HT1080 (cell line): ENCODE measurements at places on chromosomes 16 and 17.

DNA sequence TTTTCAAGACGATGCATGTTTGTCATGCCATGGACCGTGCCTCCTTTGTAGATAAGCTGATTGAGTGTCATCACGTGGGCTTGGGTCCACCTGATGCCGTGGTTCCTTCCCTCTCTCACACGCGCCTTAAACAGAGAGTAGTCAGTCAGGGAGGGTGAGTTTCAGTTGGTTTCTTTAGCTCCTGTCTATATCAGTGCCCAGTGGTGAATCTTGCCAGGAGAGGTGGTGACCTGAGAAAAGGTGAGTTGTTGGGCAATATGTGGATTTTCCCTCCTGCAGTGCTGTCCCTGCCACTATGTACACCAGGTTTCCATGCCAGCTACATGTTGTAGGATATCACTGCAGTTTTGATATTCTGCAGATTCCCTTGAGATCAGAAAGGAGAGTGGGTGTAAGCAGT, 129.7 kb downstream of the LAT start:
- no peak for DNase-seq

- DNase-seq: no peak
Measured at GRCh38 chr17:81305051-81305630, 10.0 kb upstream of the SLC38A10 start.

DNA sequence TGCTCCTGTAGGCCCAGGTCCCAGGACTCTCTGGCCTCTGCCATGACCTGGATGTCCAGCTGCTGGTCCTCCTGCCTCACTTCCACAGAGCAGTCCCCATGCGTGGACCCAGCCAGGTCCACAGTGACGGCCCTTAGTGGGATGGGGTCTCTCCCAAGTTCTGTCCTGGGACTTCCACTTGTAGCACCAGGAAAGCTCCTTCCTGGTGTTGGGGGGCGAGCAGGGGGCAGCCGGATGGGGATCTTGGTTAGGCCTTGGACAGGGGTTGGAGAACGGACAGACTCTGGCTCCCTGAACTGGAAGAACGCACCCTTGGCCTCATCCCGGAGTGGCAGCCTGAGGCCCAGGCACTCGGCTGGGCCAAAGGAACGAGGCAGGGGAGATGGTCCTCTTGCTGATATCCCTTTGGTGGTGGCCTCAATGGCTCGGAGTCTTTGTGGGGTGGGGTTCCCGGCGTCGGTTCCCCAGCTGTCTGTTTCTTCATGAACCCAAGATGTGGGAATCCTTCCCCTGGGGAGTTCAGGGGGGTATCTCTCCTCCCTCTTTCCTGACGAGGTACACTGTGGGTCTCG, 7.2 kb downstream of the GAS2L2 start:
- DNase-seq: no peak

GRCh38 chr16:17305694-17306093, 165.1 kb downstream of the XYLT1 start:
- DNase-seq: no peak
